ENCODE measurements at places on chromosomes 3 and 15.
A peak's percentile ranks its signal among the peaks of the same experiment; 100 is the strongest.

DNA sequence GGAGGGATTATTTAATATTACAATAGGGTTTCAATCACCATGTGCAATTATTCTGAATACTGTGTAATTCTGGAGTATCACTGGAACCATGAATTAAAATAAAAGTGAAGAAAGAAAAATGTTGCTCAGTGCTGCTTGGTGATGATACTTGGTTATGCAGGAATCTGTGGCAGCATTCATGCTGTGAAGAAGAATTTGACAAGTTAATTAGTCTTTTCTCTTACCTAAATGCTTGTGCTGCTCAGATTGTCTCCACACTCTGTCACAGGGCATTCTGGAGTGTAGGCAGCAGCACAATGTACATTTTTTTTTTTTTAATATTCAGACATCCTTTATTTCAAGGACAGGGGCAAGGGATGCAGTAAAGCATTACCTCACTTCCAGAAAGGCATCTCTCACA, 749.3 kb upstream of the CADM2 start:
- DNase-seq, result no peak

DNA sequence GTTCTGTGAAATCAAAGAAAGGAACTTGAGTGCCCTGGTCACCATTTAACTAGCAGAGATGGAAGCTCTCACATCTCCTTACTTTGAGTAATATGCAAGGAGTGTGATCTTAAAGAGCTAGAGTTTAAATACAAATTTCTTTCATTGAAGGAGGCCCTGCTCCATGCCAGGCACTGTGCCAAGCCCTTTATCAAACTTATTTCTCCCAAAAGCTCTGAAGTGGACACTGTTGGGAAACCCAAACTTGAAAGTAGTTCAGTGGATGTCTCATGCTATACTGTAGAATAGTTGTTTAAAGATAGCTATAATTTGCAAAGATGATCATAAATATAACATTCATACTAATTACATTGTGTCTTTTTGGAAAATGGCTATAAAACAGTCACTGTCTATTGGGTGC, 17.1 kb downstream of the GALNT15 start:
- DNase-seq, result no peak

DNA sequence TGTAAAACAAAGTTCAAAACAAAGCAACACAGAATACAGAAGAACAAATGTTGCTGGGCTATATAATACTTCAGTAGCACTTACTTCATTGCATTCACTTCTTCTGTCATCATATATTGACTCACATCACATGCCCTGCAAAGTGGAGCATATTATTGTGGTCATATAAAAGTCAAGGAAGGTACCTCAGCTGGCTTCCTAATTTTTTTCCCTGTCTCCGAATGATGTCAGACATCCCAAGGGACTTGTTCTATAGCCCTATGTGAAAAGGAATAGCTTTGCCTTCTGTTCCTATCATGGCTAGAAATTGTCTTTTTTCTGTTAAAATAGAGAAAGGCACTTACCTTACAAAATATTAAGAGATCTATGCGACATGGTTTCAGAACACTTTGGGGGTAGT, 109.4 kb downstream of the LRTM1 start:
- no peak for DNase-seq

- no peak for DNase-seq
Observed at GRCh38 chr15:98930576-98930975, 77.0 kb downstream of the PGPEP1L start.

GRCh38 chr3:133477487-133477886, 77.6 kb downstream of the BFSP2 start:
- no peak for DNase-seq

DNA sequence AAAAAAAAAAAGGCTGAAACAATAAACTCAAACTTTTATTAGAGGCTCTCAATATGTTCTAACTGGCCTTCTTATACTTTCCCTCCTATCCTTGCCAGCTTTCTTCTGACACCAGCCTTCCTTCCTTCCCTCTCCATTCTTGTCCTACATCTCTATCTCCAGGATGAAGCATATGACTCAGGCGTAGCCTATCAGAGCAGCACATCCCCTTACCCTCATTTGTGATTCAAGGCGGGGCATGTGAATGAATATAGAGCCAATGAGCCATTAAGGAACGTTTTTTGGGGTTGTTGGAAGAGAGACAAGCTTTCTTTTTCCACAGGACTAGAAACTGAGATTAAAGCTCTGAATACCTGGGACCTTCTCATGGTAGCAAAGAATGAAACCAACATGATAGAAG, 25.1 kb upstream of the KCNMB3 start:
- no peak for DNase-seq

DNA sequence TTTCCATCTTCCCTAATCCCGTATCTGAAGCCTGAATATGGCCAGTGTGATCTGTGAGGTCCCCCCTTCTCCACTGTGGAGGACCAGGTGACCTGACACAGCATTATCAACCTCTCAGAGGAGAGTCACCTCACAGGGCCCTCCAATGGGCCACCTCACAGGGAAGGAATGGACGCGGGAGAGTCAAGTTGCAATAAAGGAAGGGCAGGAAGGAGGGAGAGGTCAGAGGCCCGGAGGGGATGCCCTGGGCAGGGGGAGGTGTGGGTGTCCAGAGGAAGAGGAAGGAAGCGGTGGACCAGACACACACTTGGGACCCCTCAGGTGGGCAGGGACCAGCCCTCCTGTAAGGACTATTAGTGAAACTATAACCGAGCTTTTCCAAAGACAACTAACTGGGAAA, 14.6 kb upstream of the LRRC15 start:
- DNase-seq, result no peak

DNA sequence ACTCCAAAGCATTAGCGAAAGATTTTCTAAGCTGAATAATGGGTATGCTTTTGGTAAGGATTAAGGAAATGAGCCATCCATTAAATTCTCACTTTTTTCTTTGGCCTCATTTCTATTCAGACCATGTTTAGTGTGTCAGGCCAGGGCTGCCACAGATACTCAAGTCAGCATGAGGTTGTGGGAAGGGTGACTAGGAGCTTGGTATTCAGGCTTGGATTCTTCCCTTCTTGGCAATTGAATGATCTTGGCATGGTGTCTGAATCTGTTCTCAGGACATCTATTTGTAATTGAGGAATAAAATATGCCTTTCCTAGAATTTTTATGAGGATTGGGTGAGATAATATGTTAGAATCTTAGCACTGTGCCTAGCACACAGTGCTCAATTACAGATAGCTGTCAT, 11.2 kb downstream of the CCNB2 start:
- no peak for DNase-seq

DNA sequence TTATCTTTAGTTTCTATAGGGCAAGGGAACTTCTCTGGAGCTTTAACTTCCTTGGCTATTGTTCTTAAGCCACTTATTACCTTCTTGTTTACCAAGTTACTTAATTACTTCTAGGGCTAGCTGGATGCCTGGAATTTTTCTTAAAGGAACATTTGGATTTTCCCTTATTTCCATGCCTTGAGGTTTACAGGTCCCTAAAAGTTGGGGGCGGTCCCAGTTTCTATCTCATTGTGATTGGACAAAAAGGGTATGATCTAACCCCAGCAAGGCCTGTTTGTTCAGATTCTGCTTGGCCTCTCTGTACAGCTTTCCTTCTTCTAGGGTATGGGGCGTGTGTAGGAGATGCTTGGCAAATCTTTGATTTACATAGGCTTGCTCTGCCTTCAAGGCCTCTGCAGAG, 17.4 kb downstream of the PDHB start:
- no peak for DNase-seq

- no peak for DNase-seq
Observed at GRCh38 chr3:142693136-142693853, 30.5 kb upstream of the TRPC1 start.

DNA sequence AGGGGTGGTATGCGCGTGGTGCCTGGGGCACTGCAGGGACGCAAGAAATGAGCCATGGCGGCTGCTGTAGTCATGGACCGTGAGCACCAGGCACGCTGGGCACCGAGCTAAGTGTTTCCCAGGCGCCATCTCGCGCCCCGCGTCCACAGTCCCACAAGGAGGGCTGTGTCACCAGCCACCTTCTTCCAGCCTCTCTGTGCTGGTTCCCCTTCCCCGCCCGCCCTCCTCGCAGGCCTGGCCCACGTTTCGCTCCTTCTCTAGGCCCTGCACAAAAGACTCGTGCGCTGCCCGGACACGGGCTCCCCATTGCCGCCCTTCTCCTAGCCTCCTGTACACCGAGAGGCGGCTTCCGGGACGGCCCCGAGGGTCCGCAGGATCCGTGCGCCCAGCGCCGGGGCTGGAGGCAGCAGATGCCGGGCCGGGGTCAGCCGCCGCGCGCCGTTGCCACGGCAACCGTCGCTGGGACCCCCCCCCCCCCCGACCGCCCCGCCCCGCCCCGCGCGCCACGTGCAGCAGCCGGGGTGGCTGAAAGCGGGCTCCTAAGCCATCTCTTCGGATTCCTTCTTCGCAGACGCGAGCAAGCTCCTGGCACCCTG, 113.4 kb downstream of the SRGAP3 start:
- DNase-seq, result no peak

DNA sequence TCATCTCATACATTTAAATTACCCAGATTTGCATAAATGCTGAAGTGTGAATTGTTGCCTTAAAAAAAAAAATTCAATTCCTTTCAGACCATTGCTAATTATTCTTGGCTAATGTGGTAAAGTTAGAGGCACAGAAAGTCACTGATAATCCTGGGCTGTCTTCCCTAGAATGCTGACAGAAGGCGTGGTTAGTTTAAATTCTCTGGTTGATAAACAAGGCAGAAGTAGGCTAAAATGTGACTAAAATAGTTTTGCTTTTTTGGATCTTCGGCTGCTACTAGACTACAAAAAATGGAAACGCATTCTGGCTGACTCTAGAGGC, 193.7 kb downstream of the OTOL1 start:
- no peak for DNase-seq

GRCh38 chr3:127988770-127989557, 63.3 kb upstream of the SEC61A1 start:
- DNase-seq, result no peak

DNA sequence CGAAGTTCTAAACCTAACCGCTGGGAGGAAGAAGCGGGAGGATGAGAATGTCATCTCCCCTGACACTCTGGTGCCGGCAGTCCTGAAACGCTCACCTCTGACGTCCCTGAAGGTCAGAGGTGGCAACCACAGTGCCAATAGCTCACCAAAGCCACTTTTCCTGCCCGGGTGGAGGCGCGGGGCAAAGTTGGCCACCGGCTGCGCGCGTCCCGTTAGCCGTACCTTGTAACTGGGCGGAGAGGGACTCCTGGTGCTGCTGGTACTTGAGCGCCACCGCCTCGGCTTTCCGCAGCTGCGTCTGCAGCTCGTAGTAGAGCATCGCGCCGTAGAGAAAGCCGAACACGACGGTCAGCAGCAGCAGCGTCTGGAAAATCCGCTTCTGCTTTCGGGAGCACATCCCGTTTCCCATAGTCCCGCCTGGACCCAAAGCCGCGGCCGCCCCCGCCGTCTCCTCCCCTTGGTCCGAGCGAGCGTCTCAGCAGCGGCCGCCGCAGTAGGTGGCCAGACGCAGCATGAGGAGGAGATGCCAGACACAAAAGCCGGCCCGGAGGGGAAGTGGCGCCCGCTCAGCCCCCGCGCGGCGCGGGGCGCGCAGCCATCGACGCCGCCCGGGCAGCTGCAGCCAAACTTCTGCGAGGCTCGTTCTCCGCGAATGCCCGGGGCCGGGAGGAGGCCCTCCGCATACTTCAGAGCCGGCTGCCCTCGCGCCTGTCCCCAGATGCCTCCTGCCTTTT, 680 bp downstream of the GOLIM4 start:
- peak; percentile 29 for DNase-seq

DNA sequence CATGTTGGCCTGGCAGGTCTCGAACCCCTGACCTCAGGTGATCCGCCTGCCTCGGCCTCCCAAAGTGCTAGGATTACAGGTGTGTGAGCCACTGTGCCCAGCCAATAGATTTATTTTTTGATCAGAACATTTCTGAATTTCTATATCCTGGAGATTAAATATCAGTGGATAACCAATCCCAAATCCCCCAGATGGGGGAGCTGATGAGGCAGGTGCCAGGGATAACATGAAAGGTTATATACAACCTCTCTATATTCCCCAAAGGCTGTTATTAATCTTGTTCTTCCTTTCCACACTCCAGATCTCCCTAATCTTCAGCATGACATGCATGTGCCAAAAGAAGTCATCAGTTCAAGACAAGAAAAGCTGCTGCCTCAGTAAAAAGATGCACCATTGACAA, 112.3 kb downstream of the WDR76 start:
- DNase-seq, result peak; percentile 38

GRCh38 chr3:18579661-18580060, 154.5 kb upstream of the SATB1 start:
- DNase-seq, result no peak

DNA sequence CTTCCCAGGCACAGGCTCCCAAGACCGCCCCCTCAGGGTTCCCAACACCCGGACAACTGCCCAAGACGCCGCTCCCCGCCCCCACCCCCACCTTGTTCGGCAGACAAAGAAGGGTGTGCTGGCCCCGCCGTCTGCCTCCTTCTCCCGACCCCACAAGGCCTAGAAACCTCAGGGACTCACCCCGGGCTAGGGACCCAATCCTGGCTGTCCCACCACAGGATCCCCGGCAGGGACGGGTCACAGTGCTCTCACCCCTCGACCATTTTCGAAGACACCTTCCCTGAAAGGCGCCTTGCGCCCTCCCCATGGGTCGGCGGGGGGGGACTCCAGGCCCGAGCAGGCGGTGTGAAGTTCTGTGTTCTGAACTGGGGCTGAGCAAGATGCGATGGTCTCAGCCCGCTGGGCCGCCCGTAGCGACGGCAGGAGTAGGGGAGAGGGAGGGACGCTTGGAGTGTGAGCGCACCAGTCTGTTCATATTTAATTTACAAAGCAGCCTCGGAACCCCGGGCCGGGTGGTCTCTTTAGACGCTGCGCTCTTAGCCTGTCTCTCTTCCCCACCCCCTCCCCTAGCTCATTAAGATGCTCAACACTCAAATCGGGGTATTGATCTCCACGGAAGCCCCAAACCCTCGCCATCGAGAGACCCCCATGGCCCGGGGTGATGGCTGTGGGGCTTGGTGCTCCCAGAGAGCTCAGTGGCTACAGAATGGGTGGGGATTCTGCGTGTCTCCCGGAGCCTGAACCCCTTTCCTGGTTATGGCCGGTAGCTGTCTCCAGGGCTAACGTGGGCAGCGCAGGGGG, 1.4 kb upstream of the ISLR2 start:
- no peak for DNase-seq

All from activated CD4-positive, alpha-beta T cell treated with anti-CD3 and anti-CD28 coated beads, Interleukin-2, amount 50 U/mL, for 48 hours (primary cell).